ENCODE measurements at places on chromosomes 4 and X.
A peak's percentile ranks its signal among the peaks of the same experiment; 100 is the strongest.

- DNase-seq, result no peak
Observed at GRCh38 chr4:2332201-2332975, 70.5 kb upstream of the MXD4 start.

DNA sequence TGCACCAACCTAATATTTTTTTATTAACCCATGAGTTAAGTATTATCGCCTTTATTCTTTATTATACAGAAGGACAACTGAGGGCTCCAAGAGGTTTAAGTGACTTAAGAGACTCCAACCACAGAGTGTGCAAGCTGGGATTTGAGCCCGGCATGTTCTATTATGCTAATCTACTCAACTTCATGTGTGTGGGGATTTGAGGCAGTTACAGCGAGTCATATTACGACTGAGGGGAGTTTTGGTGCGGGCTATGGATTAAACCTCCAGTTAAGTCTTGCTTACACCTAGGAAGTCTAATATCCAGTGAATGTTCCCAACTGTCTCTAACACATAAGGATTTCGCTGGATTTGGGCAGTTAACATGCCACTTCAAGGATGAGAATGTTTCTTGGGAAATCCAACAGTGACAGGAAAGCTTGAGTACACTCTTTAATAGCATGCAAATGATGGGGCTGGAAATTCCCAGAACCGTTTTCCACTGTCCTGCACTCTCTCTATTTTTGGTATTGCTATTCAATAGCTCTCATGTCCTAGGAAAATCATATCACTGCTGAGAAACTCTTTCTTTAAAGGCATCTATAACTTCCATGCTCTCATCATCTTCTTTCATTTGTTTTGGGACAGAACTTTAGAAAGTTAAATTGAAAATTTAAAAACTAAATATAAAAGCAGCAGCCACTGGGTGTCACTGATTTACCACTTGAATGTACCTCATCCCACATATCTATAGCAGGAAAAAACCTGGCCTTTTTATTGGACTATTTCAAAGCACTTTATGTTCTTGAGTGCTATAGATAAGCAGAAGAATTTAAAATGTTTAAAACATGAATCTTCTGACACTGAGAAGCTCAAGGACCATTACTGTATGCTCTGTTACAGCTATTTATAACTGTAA is 165.1 kb upstream of the TTC29 start:
- no peak for DNase-seq

- DNase-seq, result no peak
Observed at GRCh38 chrX:39600222-39600621, 497.5 kb downstream of the BCOR start.

- DNase-seq, result no peak
Observed at GRCh38 chrX:11589641-11590040, 76.1 kb downstream of the ARHGAP6 start.

GRCh38 chrX:4091046-4091760 is 377.8 kb upstream of the PRKX start:
- peak; percentile 54 for DNase-seq

- DNase-seq, result no peak
Observed at GRCh38 chr4:12138488-12138887, 709.8 kb upstream of the HS3ST1 start.

DNA sequence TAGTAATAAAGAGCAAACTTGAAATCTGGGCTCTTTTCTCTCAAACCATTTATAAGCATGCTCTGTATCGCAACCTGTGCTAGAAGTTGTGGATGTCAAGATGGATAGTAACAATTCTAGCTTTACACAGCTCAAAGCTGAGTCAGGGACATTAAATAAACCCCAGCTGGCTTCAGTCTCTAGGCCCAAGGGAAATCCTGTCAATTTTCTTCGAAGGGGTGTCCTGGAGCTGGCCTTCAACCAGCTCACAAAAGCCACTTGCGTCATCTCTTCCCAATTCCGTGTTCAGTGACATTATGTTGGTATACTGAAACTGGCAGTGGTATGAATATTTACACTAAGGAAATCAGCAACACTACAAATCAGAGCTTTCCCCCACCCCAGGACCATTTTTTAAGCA is 89.8 kb upstream of the PRKG2 start:
- DNase-seq, result no peak

DNA sequence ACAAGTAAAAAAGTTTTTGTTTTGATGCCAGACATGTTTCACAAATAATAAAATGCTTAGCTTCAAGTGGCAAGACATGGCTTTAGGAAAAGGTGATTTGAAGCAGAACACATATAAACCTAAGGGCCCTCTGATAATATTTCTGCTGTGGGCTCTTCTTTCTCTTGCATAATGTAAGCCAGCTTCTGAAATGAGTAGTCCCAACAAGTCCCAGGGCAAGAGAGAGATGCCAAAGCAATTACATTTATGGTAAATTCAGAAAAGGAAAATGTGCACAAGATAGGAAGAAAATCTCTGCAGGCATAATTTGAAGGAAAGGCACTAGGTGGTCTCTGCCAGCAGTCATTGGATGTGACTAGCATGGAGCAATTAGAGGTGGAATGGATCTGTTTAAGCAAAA is 170.8 kb upstream of the GALNT7 start:
- DNase-seq, result no peak

DNA sequence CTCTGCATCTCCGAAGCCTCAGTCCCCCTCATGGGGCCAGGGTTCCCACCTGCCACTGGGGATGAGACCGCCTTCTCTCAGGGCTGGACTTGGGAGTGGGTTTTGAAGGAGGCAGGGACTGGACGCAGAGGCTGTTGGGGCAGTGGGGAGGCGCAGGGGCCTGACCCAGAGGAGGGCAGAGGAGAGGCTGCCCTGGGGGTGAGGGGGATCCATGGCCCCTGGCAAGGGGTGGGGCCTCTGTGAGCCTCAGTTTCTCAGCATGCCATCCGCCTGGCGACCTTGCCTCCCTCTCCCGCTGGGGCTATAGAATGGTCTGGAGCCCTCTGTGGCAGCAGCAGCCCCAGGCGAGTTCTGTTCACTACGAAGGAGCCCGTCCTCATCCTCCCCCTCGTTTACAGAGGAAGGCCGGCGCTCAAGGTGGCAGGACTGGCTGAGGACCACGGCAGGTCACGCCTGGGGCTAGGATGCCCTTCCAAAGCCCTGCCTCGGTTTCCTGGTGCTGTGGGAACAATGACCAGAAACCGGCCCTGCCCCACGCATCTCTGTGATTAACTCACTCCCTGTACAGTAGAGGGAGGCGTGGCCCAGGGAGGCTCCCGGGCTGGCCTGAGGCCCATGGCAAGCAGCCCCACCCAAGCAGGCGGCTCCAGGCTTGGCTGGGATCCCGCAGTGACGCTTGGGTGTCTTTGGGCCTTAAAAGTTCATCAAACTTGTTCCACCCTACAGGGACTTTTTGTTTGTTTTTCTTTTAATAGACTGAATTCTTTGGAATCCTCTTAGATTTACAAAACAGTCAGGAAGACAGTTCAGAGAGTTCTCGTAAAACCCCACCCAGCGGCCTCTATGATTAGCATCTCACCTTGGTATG is 16.0 kb upstream of the SH3TC1 start:
- peak; percentile 87 for DNase-seq

- DNase-seq, result no peak
Observed at GRCh38 chr4:14644580-14645282, 357.6 kb upstream of the CPEB2 start.
